Amniotic epithelial cell (primary cell): ENCODE measurements at places on chromosomes 3 and 15.

DNA sequence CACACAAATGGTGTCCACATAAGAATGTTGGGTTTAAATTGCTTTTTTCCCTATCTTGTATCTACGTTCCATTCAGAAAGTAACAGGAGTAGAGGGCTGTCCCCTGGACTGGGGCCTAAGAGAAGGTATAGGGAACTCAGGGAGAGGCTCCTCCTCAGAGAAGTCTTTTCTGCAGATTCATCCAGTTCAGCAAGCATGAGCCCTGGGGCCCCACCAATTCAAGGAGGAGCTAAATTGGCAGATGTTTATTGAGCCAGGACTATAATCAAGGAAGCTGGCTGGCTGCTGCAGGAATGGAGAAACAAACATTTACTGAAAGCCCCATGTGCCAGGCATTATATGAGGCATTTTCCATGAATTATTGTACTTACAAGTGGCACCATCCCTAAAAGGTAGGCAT is 22.1 kb upstream of the LARS2 start:
- no peak for DNase-seq

DNA sequence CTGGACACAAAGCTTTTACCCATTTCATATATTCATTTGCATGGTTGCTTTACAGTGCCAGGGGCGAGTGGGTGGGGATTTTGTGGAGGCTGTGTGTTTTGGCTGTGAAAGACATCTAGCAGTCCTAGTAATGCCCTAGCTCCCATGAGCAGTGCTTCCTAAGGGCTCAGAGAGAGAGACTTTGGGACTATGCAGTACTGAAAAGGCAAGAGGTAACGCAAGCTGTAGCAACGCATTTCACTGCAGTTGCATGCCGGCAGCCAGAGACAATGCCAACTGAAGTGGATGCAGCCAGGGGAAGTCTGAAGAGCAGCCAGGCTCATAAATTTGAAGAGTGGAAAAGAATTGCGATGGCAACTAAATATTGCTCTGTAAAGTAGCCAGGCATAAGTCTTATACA is 27.4 kb upstream of the ATP10A start:
- no peak for DNase-seq

DNA sequence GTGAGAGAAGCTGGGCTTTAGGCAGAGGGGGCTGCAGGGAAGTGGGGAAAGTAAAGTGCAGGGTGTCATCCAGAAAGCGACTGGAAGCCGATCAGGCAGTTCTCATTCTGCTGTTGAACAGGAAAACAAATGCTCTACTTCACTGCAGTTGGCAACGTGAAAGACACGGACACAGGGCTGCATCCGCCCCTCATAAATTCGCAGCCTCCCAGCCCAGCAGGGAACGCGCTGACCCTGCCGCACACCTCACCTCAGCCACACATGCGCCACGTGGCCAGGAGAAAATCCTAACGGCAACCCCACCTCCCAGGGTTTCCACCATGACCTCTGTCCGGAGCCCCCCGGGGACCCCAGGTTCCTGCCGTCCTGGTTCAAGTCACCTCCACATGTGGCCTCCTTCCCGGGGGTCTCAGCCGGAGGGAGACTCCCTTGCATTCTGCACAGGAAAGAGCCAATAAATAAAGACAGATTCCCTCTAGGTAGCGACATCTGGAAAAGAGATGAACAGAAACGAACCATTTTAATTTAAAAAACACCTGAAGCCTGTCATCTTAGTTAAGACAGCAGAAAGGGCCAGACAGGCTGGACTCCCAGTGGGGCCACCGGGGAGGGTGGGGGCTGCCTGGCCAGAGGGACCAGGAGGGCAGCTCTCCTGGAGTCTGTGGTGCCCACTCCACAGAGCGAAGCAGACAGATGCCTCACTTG is 118.7 kb downstream of the TMEM266 start:
- DNase-seq, result no peak

GRCh38 chr3:96915445-96915844 is 101.1 kb downstream of the EPHA6 start:
- peak; percentile 26 for DNase-seq

DNA sequence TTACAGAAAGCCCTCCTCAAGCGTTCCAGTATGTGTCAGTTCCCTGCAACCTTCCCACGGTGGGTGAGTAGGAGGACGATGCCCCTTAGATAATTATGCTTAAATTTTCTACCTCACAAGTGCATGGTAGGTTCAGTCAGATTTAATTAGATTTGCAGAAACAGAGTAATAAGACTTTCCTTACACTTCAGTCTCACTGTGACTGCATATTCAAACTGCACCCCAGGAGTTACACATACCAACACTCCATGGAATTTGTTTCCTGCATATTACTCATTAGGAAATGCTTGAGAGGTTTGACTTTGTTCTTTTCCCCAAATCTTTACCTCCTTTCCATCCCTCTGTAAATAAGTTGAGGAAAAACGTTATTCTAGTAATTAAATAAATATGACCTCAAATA is 108.8 kb downstream of the ARRDC4 start:
- DNase-seq, result no peak

- DNase-seq, result peak; percentile 77
Observed at GRCh38 chr15:67025719-67026609, 39.4 kb upstream of the SMAD3 start.

GRCh38 chr3:30344288-30344687 is 262.1 kb upstream of the TGFBR2 start:
- no peak for DNase-seq

DNA sequence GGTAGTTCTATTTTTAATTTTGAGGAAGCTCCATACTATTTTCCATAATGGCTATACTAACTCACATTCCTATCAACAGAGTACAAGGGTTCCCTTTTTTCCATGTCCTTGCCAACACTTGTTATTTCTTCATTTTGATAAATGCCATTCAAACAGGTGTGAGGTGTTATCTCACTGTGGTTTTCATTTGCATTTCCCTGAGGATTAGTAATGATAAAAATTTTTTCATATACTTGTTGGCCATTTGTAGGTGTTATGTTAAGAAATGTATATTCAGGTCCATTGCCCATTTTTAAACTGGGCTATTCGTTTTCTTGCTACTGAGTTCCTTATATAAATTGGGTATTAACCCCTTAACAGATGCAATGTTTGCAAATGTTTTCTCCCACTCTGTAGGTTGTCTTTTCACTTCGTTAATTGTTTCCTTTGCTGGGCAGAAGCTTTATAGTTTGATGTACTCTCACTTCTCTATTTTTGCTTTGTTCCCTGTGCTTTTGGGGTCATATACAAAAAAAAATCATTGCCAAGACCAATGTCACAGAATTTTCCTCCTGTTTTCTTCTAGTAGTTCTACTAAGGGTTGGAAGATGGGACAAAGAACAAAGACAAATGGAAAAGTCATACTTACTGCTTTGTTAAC is 11.0 kb upstream of the VPS39 start:
- DNase-seq, result no peak

DNA sequence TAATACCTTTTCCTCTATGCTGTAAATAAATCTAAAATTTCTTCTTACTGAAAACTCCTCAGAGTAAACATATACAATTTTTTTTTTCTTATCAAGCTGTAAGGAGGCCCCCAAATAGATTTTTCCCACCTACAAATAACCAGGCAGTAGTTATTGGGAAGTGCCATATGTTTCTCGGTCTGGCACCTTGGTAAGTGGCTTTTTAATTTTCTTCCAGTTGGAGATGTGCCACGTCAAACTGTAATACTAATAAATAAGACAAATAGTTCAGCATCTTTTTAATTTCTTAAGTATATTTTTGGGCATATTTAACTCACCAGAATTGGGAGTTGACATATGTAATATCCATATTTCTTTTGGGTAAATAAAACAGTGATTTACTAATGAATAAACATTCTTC is 346.3 kb downstream of the DIPK2A start:
- no peak for DNase-seq

GRCh38 chr3:56368846-56369245 is 99.4 kb downstream of the ERC2 start:
- DNase-seq, result no peak

GRCh38 chr3:52489453-52489852 is 5.7 kb upstream of the STAB1 start:
- no peak for DNase-seq
